Activated CD4-positive, alpha-beta T cell treated with anti-CD3 and anti-CD28 coated beads, Interleukin-2, Interleukin-4, amounts not matched to agents 100 ng/mL and 50 ng/mL, durations not matched to agents 16 hours and 8 hours (primary cell): ENCODE measurements at places on chromosomes 3 and 15.

DNA sequence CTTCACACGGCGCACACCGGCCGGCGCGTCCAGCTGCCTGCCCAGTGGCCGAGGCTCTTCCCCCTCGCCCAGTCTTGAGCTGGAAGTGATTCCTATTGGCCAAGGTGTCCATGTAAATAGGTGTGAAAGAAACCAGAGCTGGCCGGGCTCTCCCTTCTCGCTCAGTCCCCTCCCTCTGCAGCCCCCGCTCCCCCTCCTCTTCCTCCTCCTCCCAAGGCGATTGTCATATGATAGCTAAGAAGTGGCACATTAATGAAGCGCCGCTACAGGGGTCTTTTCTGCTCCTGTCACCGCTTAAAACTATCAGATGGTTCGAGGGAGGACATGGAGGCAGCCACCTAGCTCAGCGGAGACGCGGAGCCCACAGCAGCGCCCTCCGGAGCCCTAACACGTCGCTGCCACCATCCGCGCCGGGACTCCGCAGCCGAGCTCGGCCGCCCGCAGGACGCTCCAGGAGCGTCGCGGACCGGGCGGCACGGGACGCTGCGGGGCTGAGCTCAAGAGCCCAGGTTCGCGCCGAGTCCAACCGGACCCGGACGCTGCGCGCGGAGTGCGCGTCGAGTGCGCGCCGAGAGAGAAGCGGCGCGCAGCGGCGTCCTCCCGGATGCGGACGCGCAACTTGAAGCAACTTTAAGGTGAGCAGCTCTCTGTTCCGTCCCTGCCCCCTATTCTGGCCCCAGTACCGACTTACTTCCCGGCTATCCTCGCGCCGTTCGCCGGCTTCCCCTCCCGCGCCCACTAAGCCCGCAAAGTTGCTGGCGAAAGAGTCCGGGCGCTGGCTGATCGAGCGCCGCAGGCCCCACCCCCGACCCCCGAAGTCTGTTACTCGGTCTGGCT lies at the start of gene FOXB1:
Gene FOXB1 (plus strand): TSS at position 303 of the 837 bp plus-strand sequence. CDS start 653 bp downstream, outside the sequence.
- no peak for DNase-seq

- DNase-seq, result no peak
Measured at GRCh38 chr3:193333229-193333628, 45.3 kb downstream of the ATP13A5 start.

- peak; percentile 46 for DNase-seq
Measured at GRCh38 chr15:84023636-84024035, 211.9 kb upstream of the GOLGA6L4 start.

GRCh38 chr3:55662683-55663082 lies 175.6 kb upstream of the WNT5A start:
- DNase-seq, result no peak

- DNase-seq, result no peak
Measured at GRCh38 chr15:89089316-89090230, 1.3 kb downstream of the ABHD2 start.

DNA sequence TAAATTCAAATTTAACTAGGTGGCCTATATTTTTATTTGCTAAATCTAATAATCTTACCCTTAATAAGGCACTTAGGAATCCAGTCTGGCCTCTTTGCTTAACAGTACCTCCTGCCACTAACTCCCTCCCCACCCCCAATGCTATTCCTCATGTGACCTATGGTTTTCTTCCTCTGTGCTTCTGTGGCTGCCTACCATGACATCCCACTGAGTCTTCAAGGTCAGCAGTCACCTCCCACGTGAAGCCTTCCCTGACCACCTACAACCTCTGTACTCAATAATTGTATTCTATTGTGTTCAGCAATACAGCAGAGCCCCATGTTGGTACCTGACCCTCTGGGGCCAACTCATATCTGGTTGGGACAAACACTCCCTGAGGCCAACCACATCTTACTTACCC lies 9.7 kb downstream of the PARP16 start:
- no peak for DNase-seq

GRCh38 chr3:45967724-45968123 lies 24.5 kb downstream of the CXCR6 start:
- no peak for DNase-seq

DNA sequence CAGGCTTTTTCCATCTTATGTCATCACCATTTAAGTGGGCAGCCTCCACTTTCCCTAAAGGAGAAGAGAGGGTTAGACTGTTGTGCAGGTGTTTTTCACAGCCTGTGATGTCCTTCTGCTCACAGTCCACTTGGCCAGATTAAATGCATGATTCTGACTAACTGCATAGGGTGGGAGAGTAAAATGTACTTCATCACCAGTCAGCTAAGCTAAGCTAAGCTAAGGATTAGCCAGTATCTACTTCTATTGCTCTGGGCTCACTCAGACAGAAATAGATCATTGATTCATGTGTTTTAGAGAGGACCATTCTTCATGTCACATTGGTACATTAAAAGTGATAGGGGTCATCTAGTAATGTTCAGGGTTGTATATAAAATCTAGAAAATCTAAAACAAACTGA lies 1013.1 kb downstream of the NTRK3 start:
- DNase-seq, result no peak

DNA sequence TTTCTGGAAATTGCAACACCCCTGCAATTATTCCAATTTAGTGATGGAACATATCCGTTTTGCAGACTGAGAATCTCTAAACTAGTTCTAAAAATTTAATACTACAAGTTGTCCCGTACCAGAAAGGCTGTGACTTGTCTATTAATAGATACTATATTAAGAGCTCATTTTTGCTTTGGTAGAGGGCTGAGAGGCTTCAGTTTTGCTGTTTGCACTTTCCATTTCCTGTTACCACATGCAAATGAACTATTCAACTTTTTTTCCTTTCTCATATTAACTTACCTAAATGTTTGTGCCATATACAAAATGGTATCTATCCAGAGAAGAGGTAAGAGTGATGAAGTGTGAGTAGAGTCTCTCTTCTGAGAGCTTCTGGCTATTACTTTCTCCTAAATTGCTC lies 101.5 kb upstream of the CRBN start:
- DNase-seq, result no peak

GRCh38 chr3:16545413-16546185 lies 32.1 kb upstream of the RFTN1 start:
- DNase-seq, result no peak

DNA sequence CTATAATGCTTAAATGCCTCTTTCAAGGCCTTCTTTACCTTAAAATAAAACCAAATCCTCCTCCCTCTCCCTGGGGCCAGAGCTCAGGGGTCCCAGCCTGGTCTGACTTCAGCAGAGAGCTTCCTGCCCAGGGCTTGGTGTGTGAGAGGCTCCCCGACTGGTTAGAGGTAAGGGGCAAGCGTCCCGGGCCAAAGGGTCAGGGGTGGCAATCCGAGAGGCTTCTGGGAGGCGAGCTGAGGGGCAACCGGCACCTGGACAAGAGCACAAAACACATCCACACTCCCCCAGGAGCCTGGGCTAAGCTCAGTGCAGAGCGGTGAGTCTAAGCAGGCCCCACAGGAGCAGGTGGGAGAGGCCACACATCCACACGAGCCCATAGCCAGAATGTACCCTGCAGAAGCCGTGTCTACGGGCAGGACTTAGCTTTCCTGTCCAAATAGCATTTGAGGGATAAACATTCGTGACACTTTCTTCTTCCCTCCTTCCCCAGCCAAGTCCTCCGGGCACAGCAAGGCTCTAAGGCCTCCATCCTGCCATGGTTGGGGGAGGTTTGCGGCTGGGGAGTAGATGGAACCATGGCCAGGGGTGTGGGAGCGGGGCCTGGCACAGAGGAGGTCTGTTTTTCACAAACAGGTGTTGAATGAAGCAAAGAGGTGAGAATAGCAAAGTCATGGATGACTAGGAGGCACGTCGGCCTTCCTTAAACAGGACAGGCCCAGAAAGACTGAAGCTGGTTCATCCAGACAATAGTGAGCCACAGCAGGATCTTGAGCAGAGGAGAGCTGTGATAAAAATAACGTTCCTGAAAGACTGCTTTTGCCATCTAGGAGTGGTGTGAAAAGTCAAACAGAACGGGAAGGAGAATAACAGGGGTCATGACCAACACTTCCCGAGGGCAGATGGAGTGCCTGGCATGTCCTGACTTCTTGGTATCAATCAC lies 98.7 kb upstream of the IQSEC1 start:
- DNase-seq, result no peak

- no peak for DNase-seq
Measured at GRCh38 chr3:133328373-133328772, 71.5 kb upstream of the BFSP2 start.

DNA sequence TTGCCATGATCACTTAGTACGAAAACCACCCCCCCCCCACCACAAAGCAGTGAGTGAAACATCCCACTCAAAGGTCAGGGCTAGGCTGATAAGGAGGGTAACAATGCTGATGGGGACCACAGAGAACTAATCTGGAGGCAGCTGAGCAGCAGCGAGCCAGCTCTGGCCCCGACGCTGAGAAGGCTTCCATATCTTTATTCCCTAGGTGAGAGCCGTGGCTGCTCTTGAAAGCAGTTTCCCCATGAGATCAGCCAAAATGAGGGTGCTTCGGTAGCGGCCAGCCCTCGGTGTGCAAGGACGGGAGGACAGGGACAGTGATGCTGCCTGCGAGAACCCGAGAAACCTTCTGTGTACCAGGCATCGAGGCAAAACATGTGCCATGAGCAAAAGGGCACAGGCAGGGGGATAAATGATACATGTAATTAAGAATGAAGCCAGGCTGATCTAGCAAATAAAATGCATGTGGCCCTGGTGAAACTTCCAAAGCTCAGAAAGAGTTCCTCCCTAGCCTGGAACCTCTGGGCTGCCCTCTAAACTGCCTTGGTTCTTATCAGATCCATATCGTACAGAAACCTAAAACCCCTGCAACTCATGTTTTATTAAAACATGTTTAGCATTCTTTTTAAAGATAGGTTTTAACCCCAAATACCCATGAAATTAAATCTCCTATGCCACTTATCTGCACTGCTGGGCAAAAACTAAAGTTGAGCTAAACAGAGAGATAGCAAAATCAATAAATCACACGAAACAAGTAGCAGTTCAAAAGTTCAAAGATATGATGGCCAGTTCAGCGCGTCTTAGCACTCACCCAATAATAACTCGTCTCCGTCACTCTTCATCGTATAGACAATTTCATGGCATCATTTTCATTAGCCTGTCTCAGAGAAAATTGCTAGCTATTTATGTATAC lies 337.3 kb downstream of the FOXP1 start:
- no peak for DNase-seq

DNA sequence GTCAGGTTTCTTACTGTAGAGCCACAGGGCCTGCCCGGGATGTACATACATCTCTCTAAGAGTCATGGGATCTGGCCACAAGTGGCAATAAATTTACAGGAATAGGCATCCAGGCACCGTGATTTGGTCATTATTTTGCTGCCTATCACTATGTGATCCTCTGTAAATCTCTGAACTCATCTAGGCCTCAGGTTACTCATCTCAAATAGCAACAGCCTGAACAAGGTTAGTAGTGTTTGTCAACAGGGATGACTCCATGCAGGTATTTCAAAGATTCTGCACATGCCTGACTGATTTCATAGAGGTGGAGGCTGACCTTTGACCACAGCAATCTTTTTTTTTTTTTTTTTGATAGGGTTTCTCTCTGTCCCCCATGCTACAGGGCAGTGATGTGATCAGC lies 88.8 kb upstream of the TBL1XR1 start:
- DNase-seq, result no peak

DNA sequence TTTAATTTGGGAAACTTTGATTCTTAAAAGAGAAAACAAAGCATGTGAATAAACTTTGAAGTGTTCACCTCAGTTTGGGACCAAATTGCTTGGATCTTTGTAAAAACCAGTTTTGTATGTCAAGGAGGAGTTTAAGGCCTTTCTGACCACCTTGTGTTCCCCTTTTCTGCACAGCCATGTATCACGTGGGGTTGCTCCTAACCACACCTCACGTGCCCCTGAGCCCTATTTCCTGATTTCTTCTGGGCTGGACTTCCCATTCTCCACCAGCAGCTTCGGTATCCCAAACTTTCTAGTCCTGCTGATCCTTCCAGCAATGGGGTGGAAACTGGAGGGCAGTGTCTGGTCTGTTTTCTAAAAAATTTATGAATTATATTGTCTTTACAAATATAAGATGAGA lies 76.4 kb upstream of the STT3B start:
- DNase-seq, result no peak

DNA sequence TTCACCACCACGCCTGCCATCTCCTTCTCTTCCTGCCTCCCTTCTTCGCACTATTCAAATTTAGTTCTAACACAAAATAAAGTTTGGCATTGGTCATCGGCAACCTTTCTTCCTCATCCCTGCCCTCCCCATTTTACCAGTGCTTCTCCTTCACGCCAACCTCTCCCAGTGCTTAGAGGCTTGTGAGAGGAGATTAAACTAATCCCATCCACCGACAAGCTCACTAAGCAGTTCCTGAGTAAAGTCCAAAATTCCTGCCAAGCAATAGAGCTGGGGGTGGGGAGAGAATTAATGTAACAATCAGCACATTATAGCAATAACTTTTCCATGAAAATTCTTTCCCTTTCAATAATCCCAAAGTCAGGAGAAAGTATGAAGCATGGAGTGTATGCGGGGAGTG lies 157.4 kb upstream of the GMNC start:
- no peak for DNase-seq

DNA sequence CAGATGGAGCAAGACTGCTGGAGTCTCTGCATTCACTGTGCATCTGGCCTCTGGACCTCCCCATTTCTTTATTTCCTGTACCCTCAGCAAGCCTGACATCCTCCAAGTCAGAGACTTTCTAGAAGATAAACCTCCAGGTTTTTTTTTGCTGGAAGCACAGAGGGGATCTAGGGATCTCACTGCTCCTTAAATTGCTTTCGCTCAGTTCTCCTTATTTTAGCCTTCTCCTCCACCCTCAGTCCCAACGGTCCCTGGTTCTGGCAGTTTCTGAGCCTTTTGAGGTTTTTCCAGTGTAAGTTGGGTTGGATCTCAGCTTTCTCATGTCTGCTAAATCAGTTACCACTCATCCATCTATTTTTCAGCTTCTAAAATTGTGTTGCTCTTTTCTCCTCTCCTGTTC lies 22.7 kb upstream of the CHD2 start:
- DNase-seq, result no peak

- peak; percentile 80 for DNase-seq
Measured at GRCh38 chr3:190585805-190586630, 72.1 kb downstream of the IL1RAP start.

- DNase-seq, result no peak
Measured at GRCh38 chr3:135964160-135964955, 1.2 kb upstream of the PPP2R3A start.
